ENCODE measurements at places on chromosomes 6 and 20. TPM values are rescaled to one million over a fixed set of nuclear protein-coding genes. Genes with fewer than 3 reads are reported as not detected.

DNA sequence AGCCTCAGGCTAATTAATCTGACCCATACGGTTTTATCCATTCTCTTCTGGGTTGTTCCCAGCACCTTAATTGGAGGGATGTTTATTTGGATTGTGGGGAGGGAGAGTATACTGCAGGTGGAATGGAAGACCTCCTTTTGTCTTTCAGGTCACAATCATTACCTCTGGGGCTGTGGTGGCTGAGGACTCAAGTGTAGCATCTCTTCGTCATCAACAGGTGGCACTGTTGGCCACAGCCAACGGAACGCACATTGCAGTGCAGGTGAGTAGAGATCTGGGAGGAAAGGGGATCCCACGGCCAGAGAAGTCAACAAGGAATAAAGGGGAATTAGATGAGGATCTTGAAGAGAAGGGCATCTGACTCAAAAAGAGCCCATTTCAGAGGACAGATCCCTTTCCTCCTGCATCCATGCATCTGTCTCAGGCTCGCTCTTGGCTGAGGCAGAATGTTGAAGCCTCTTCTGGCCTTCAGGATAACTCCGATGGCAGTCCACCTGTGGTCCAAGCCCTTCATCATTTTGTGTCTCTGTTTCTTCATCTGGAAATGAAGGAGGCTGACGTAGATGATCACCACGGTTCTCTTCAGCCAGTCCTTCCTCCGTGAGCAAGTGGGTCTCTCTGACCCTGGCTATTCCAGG, 3.2 kb upstream of the DEF6 start:
- no peak for DNase-seq

- peak; percentile 33 for DNase-seq
Measured at GRCh38 chr6:124962639-124963415, 590 bp downstream of the RNF217 start.

DNA sequence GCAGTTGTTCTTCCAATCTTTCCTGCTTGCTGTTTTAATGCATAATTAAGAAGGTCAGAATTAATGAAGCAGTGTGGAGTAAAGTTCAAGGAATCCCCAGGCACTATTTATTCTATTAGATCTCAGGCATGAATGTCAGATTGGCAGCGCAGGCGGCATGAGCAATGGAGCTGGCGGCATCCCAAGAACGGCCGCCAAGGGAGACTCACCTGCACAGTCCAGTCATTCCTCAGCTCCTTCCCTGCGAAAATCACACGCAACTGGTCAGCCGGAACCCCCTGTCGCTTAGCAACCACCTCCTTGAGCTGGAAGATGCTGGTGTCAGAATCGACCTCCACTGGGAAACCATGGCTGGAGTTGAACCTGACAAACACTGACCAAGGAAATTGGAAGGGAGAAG, 284.5 kb downstream of the PRKN start:
- DNase-seq = peak; percentile 36

Gene EFCAB8
- polyA plus RNA-seq = 0.33 TPM

Measured in right renal cortex interstitium (tissue), 3 donors.